ENCODE measurements at places on chromosomes 2 and 18. TPM values are rescaled to one million over a fixed set of nuclear protein-coding genes. Genes with fewer than 3 reads are reported as not detected.

HRH4 gene
- not detected for total RNA-seq

ALPI gene
- not detected for total RNA-seq

FBXO48 gene
- total RNA-seq, result 1.1 TPM

EPHA4 gene
- total RNA-seq, result 16.9 TPM

C18orf54 gene
- total RNA-seq, result 2.5 TPM

ACADL gene
- total RNA-seq, result 31.7 TPM

HOXD1 gene
- 0.66 TPM for total RNA-seq

SPP2 gene
- 0.34 TPM for total RNA-seq

TMEFF2 gene
- total RNA-seq, result 0.34 TPM

ADAM23 gene
- total RNA-seq, result 4.2 TPM

IL18R1 gene
- 3.1 TPM for total RNA-seq

SCRN3 gene
- 13.7 TPM for total RNA-seq

GRCh38 chr2:106560773-106561172, 73.6 kb downstream of the CD8B2 start:
- no peak for DNase-seq
- H3K4me3 ChIP-seq, result no peak overlapping the region
- H3K27me3 ChIP-seq, result no peaks in the 10 kb centered on the region
- peaks cover 12% of the 10 kb centered on the region for H3K4me1 ChIP-seq

DNA sequence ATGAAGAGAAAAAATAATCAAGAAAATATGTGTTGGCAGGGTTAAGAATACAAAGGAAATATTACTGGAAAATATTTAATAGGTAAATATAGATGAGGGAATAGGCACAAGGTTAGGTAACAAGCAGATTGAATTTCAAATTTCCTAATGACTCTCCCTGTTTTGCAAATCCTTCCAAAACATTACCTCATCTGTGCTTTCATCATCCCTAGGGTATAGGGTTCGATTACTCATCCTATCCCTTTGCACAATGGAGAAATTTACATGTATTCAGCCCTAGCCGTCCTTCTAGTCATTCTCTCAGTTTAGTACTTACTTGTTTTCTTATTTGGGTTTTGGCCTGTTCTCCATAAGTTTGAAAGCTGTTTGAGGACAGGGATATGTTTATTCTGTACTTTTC, 864.6 kb upstream of the FSHR start:
- no peaks in the 10 kb centered on the region for H3K4me1 ChIP-seq
- H3K36me3 ChIP-seq, result no peaks in the 10 kb centered on the region
- no peaks in the 10 kb centered on the region for H3K27me3 ChIP-seq
- DNase-seq, result no peak

- H3K36me3 ChIP-seq, result no peaks in the 10 kb centered on the region
- DNase-seq, result no peak
- no peaks in the 10 kb centered on the region for H3K4me1 ChIP-seq
- H3K27ac ChIP-seq, result no peak overlapping the region
These were observed 180.3 kb upstream of the TCF4 start for GRCh38 chr18:55768255-55768654.

DNA sequence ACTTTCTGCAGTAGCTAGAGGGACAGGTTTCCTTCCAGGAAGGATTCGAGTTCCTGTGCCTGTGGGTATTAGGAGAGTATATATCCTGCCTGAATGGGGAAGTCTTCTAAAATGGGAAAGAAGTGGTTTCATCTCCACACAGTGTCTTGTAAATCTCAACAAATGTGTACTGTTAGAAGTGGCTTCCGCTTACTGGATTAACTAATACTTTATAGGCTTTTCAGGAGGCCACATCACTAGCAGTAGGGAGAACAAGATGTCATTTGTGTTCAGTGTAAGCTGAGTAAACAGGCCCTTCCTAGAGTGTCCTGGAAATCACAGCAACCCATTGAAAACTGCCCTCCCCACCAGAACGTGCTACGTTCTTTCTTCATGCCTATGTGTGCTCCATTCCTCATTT, 12.5 kb upstream of the POLR1B start:
- H3K27ac ChIP-seq, result no peak overlapping the region
- DNase-seq, result no peak
- H3K4me1 ChIP-seq, result no peaks in the 10 kb centered on the region
- H3K36me3 ChIP-seq, result no peaks in the 10 kb centered on the region
- H3K4me3 ChIP-seq, result no peak overlapping the region

GRCh38 chr2:125656190-125656589, 999.8 kb upstream of the GYPC start:
- no peaks in the 10 kb centered on the region for H3K36me3 ChIP-seq
- no peaks in the 10 kb centered on the region for H3K27me3 ChIP-seq
- H3K4me1 ChIP-seq, result no peaks in the 10 kb centered on the region
- no peak overlapping the region for H3K27ac ChIP-seq

DNA sequence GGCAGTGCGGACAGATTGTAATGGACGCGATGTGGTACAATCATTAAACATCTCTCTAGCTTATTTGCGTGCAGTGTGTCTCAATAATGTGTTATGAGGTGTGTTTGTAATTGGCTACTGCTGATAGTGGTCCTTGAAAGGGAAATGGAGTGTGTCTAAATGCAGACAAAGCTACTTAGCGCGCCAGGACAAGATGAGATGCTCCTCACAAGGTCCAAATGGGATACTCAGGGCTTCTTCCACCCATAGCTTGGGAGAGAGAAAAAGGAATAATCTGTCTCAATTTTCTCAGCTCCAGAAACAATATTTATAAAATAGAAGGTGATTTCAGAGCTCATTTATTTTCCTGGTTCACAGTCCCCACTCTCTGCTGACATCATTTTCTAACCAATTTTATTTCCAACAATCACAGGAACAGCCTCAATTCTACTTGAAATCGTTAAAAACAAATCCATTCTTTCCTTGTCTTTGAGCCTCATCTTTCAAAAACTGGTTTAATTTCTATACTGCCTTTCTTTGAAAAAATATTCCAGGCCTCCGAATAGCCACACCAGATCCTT, 28.5 kb downstream of the GALNT14 start:
- H3K27me3 ChIP-seq, result no peaks in the 10 kb centered on the region
- no peak overlapping the region for H3K4me3 ChIP-seq
- no peak for DNase-seq
- H3K27ac ChIP-seq, result no peak overlapping the region
- H3K4me1 ChIP-seq, result no peaks in the 10 kb centered on the region

DNA sequence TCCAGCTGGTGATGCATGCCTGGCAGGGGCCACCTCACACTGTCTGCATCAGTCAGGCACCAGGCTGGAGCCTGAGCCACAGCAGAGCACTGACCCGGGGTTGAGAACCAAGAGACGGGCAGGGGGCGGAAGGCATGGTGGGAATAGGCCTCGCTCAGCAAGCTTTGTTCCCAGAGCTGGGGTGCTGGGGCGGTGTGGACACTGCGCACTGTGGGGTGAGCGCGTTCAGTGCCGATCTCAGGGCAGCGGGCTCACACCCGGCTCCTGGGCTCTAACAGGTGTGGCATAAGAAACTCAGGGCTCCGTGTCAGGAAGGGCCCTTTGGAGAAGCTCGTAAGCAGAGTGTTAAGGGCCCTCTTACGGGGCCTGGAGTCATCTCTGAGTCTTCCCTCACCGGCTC, 15.7 kb downstream of the SH3RF3 start:
- no peak overlapping the region for H3K4me3 ChIP-seq
- H3K27me3 ChIP-seq, result no peaks in the 10 kb centered on the region
- H3K4me1 ChIP-seq, result no peaks in the 10 kb centered on the region

DNA sequence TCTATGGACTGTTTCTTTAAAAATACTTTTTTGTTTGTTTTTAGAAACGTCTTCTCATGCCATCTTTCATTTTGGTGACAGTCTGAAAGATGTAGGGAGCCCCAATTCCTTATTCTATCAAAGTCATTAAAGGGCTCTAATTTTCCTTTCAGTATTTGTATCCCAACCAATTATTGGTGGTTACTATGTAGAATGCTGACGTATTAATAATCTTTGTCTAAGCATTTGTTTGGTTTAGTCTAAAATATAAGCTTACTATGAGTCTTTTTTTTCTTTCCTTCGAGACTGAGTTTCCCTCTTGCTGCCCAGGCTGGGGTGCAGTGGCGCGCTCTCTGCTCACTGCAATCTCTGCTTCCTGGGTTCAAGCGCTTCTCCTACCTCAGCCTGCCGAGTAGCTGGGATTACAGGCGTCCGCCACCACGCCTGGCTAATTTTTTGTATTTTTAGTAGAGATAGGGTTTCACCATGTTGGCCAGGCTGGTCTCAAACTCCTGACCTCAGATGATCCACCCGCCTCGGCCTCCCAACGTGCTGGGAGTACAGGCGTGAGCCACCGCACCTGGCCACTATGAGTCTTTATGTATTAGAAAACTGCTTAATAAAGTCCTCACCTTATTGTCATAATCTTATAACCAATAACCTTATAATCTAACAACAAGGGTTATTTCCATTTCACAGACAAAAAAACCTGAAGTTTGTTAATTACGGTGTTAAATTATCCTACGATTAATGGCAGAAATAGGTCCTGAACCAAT, 849 bp upstream of the VRK2 start:
- DNase-seq, result peak; percentile 17
- H3K27me3 ChIP-seq, result no peaks in the 10 kb centered on the region
- peak overlapping the region; percentile 92 for H3K27ac ChIP-seq
- no peaks in the 10 kb centered on the region for H3K36me3 ChIP-seq
- H3K4me1 ChIP-seq, result peaks cover 2% of the 10 kb centered on the region

DNA sequence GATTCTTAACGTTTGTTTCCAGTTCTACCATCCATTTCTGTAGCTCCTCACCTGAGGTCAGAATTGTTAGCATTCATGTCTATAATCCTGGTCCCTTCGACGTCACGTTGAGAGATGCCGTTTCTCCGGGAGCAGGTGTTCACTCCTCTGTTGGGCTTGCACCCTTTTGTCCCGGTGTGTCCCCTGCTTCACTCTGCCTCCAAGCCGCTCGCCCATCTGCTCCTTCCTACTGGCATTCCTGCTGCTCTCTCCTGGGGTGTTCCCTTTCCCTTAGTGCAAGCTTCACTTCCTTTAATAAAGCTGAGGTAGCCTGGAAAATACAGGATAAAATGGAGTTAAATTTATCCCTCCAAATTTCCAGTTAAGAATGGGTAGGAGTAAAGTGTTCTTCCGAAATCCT, 61.9 kb upstream of the CABYR start:
- H3K4me1 ChIP-seq, result peaks cover 7% of the 10 kb centered on the region
- H3K27ac ChIP-seq, result no peak overlapping the region
- no peaks in the 10 kb centered on the region for H3K27me3 ChIP-seq
- H3K4me3 ChIP-seq, result no peak overlapping the region
- no peak for DNase-seq

DNA sequence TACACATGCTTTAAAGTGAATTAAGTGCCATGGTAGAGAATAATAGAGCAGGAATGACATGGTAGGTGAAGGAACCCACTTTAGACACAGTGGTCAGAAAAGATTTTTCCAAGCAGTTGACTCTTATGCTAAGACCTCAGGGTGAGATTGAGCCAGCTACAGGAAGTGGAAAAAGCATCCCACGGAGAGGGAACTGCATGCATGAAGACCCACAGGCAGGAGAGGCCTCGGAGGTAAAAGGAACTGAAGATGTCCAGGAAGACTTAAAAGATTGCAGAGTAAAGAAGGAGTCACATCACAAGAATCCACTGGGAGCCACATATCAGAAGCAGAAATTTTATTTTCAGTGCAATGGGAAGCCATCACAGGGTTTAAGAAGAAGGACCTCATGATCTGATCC, 499.2 kb upstream of the FAM98A start:
- no peak overlapping the region for H3K4me3 ChIP-seq
- no peaks in the 10 kb centered on the region for H3K4me1 ChIP-seq
- DNase-seq, result no peak
- H3K27ac ChIP-seq, result no peak overlapping the region

GRCh38 chr2:160175169-160176134, 24.6 kb downstream of the ITGB6 start:
- H3K36me3 ChIP-seq, result no peaks in the 10 kb centered on the region
- H3K4me1 ChIP-seq, result no peaks in the 10 kb centered on the region
- DNase-seq, result no peak
- H3K4me3 ChIP-seq, result no peak overlapping the region
- H3K27me3 ChIP-seq, result no peaks in the 10 kb centered on the region

DNA sequence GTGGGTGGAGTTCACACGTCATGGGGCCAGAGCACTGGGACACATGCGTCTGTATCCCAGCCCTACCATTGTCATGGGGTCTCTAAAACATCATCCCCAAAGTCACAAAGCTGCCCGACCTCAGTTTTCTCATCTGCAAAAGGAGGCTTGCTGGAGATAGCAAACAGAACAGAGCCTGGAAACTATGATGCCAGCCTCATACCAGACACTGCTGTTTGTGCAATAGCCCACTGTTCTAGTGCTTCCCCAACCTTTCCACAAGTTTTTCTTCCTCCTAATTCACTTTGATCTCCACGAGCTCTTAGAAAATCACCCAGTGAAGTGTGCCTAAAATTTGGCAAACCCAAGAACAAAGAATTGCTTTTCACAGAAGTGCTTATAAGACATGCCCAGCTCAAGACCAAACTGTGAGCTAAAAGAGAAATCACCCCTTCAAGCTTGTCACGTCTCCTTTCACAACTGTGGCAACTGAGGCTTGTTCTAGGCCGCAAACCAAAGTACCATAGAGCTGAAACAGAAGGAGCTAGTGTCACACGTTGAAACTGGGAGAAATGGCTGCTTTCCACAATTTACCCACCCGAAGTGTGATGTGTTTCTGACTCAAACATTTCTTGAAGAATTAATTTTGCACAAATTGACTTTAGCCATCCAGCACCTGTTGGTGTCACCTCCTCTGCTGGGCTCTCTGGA, 162.7 kb upstream of the ID2 start:
- H3K36me3 ChIP-seq, result no peaks in the 10 kb centered on the region
- H3K4me3 ChIP-seq, result no peak overlapping the region
- no peaks in the 10 kb centered on the region for H3K4me1 ChIP-seq
- H3K27me3 ChIP-seq, result no peaks in the 10 kb centered on the region
